OCI-LY7 (cell line): ENCODE measurements at places on chromosomes 2 and 18.

DNA sequence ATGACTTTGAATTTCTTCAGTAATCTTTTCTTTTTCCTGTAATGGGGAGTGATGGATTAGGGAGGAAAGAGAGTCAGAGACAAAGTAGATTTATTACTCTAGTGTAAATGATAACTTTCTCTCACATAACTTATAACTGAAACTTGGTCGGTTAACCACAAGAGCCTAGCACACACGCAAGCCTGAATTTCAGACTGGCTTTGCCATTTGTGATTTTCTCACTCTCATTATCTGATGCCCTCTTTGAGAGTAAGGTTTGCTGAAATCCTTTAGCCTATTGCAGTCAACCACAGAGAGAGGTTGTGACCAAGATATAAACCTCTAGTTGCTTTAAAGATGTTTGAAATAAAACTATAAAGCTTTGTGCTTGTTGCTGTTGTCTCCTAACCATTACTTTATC lies 117.9 kb upstream of the NETO1 start:
- DNase-seq: no peak

DNA sequence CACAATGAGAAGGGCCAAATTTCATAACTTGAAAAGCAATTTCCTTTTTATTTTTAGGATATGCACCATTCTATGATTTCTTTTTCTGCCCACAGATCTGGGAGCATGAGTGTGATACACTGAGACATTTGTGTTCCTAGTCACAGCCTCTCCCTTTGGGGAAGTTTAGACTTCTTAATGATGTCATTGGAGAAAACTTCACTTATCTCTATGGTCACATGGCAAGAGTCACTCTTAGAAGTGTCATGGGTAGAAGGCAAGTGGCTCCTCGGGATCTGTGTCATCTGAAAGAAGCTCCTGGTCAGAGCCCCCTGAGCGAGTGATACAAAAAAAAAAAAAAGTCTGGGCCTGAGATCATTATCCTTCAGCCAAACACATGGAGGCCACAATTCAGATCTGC lies 62.5 kb upstream of the LGALSL start:
- DNase-seq: no peak

DNA sequence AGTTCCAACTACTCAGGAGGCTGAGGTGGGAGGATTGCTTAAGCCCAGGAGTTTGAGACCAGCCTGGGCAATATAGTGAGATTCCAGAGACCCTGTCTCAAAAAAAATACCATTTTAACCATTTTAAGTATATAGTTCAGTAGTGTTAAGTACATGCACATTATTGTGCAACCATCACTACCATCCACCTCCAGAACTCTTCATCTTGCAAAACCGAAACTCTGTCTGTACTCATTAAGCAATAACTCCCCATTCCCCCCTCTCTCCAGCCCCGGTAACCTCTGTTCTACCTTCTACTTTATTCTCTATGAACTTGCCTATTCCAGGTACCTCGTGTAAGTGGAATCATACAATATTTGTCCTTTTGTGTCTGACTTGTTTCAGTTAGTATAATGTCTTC lies 86.4 kb downstream of the GFPT1 start:
- DNase-seq: no peak

DNA sequence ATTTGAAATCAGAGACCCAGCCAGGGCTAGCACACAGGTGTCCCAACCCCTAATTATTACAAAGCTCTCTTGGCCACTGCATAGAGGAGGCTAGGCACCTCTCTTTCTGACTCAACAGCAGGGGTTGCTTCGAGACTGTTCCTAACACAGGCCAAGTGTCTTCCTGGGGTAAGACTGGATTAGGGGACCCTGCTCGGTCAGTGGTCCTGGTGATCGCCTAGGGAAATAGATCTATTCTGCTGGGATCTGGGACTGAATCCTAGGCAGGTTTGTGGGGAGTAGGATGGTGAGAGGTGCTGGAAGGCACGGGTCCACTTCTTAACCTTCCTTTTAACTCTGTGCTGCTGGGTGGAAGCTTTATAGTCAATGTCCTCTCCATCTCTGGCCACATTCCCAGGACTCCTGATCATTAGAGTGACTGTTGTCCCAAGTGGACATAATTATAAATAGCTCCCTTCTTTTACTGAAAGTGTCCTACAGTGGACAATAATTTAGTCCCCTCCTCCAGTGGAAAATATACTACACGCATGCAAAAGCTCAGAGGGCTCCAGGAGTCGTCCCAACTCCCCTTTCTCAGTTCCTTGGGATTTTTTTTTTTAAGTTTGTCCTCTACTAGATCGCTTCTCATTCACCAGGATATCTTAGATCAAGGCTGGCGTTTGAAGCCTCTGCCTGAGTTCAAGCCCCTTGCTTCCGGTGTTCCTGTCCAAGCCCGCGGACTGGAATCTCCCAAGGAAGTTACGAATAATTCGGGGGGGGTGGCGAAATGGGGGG lies 1.3 kb upstream of the TRIB2 start:
- no peak for DNase-seq

- DNase-seq: no peak
Measured at GRCh38 chr2:219630770-219631405, 3.5 kb downstream of the SLC4A3 start.

DNA sequence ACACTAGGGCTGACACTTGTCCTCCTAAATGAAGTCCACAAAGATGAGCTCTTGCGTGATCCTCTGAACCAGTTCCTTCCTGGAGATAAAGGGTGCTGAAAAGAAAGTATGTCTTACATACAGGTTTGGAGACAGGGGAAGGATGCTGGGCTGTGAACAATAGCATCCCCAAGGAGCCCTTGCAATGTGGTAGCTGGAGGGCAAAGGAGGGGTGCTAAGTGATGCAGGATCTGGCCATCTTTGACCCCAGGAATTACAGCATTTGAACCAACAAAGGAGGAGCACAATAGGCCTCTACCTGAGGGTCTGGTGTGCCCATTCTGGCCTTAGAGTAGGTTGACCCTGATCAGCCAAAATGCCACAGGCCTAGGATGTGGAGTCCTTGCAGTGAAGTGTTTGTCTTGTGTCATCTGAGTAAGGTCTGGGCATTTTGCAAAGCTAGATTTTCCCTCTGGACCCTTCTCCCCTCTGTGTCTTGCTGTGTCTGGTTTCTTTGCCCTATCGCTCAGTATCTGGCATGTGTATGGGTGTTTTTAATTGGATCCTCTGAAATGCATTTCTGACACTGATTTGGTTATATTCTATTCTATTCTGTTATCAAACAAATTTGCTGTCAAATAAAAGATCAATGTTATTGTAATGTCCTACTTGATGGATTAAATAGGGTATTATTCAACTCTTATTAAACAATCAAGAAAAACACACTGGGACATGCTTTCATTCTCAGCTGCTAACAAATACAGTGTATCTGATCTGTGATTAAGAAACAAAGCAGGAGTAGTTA lies 364.8 kb upstream of the MEIS1 start:
- DNase-seq: no peak

DNA sequence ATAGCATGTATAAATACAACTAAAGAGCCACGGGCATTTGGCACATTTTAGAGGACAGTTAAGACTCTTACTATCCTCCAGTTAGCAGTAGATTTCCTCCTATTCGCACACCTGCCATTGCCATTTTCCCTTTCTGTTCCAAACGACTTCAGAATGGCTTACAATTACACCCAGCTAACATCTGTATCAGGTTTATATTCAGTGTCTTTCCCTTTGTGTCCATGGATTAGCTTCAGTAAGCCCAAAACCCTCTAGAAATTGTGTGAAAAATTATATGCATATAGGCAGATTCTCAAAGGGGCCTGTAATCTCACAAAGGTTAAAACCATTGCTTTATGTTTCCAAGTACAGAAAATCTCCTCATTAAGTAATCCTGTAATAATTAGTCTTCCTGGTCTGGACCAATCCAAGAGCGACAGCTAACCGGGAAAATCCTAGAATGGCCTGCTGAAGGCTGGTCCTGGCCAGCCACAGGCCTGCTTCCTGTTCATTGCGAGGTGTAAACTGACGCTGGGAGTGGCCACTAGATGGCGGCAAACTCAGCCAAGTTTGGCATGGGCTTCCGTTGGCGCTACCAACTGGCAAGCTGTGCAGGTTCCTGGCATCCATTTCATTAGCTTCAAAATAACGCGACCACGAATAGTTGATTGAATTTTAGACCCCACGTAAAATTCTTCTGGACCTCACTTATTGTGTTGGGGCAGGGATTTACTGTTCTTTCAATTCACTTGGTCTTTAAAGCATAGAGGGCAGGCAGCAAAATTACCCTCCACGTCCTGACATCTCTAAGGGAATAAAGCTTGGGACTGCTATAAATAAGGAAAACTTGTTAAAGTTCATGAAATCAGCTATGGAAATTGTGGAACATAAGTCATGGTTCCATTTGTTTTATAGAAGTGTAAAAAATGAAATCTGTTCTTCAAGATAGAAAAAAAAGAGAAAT lies 17.1 kb downstream of the ARHGAP25 start:
- peak; percentile 93 for DNase-seq

- DNase-seq: no peak
Measured at GRCh38 chr2:44109166-44109565, 59.5 kb upstream of the PPM1B start.

DNA sequence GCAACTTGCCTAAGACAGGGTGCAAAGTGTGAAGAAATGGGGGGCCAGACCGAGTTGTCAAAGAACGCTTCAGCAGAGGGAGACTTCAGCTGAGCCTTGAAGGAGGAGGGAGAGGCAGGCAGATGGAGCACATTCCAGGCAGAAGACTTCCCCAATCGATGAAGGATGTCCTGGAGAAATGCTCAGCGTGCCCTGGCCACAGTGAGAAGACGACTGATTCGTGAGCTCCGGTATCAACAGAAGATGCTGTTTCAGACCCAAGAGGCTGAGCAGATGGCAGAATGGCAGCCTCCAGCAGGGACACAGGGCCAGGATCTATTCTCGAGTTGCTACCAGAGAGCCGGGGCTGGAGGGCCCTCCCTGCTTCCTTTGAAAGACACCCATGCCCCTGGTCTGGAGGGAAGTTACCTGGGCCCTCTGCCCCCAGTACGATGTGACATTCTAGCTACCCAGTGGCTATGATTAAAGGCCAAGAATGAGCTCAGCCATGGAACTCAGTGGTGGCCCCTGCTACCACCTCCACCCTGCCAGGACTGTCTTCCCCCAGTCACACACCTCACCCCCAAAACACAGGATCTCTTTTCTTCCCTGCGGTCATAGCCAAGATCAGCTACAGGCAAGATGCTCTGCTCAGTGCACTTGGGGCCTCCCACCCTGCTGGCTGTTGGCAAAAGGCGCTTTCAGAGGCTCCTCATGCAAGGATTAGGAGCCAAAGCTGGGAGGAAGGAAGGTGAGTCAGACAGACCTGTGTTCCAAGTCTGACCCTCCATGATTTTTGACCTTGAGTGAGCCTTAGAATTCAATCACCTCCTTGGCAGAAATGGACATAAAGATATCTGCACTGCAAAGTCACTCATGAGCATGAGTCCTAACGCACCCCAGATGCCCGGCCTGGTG lies 84.3 kb downstream of the TFCP2L1 start:
- no peak for DNase-seq

DNA sequence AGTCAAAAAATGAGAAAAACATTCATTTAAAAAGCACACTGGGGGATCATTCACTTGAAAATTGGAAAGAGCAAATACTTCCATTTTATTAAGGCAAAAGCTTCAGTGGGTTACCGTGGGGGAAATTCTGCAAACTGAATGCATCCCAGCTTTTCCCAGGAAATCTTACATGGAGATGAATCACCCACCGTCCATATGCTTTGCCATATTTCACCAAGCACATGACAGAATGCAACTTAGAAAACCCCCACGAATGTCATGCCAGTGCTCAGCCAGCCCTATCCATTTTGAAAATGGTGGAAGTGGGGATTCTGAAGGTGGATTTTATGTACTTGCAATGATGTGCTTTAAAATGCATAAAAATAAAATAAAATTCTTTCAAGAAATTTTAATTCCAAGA lies 485.5 kb upstream of the ID2 start:
- no peak for DNase-seq

- DNase-seq: no peak
Measured at GRCh38 chr2:193670478-193670877, 1475.7 kb upstream of the TMEFF2 start.

DNA sequence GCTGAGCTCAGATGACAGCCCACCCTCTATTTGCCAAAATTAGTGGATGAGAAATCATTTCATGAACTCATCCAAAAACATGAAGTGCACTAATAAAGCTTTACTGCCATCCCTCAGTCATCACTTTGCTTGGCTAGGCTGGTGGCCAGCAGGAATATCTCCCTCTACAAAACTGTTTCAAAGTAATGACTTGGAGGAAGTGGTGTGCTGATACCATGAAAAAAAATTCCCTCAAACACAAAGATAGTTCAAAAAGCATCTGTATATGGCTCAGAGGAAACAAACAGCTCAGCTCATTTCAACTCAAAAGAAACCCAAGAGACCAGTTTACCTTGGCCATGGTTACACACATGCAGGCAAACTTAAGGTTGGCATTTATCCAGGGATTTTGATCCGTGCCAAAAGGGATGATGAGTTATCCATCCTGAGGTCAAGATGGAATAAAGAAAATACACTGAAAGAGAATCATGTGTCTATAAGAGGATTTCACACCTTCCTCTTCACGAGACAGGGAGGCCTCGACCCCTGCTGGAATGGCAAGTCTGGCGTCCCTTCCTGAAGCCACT lies 18.4 kb upstream of the WIPF1 start:
- DNase-seq: no peak

DNA sequence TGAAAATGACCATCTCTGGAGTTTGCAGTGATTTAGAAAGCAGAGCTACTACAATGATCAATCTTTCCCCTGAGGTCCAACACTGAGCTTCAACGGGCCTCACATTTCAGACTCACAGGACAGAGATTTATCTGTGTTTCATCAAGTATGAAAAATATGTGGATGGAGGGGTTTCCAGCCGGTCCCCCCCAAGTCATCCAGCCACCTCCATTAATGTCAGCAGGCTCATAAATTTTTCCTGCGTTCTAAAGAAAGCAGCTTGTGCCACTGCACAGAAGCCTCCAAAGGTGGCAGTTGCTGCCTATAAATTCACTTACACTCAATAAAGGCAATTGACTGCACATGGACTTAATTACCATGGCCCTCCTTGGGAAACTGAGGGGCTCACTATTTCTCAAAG lies 117.4 kb upstream of the ACKR3 start:
- no peak for DNase-seq

DNA sequence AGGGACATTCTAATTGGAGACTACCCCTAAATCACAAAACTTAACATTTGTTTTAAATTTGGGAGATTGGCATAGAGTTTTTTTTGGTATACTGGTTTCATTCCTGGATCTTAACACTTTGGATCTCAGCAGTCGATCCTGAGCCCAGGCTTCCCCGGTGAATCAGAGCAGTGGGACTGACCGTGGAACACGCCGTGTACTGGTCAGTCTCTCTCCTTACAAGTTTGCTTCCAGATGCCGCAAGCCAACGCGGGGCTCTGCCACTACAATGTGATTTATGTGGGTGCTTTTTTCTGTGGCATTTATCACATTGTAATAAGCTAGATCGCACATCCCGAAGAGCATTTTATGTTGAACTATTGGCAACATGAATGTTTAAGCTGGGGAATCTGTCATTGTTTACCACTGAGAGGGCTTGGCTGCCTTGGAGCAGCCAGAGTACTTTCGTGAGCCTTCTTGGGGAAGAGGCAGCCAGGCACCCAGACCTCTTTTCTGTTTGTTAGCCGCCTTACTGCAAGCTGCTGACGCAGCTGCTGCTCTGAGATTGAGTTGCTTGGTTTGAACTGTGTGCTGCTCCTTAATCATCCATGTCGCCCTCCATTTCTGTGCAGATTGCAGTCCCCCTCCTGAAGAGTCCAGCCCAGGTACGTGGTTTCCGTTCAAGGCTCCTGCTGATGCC lies 49.3 kb downstream of the COA5 start:
- no peak for DNase-seq

- DNase-seq: peak; percentile 56
Measured at GRCh38 chr2:69559442-69560146, 83.9 kb downstream of the AAK1 start.

GRCh38 chr2:71670430-71670795 lies 217.1 kb downstream of the DYSF start:
- no peak for DNase-seq
